Activated B cell treated with CpG ODN at 0.5 μM for 24 hours (primary cell): ENCODE measurements at places on chromosomes 6 and 20.

GRCh38 chr6:3324262-3324942 lies 65.7 kb downstream of the PSMG4 start:
- no peak for DNase-seq

- no peak for DNase-seq
These were observed 1.2 kb downstream of the DDX43 start for GRCh38 chr6:73395875-73396274.

- DNase-seq: no peak
These were observed 25.5 kb downstream of the PDE10A start for GRCh38 chr6:165637586-165637985.

DNA sequence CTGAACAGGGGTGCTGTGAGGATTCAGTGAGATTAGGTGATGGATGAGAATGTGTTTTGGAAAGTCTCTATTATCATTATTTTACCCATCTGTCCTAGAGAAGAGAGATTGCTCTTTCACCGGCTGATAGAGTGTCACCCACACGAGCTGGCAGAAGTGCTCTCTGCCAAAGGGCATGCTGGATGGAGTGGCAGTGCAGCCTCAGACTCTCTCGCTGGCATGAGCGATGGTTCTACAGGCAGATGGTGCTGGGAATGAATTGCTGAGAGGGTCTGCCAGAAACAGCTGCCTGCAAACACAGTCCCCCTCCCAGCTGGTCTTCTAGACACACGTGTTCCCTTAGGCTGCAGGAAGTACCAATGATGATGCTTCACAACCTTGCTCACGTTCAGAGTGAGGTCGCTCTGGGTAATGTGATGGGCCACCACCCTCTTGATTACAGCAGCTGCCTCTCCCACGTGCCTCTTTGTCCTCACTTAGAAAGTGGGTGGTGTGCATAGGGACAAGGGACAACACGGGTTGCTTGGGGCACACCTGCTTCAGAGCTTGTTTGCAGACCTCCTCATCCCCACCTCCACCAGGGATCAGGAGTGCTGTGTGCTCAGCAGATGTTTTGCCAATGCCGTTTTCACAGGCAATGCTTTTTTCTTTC lies 84.7 kb downstream of the FOXA2 start:
- DNase-seq: no peak

GRCh38 chr6:27312146-27312949 lies at the start of gene POM121L2:
POM121L2 (minus strand) TSS chr6:27312273; CDS start chr6:27312170, 103 bp downstream.
- peak; percentile 53 for DNase-seq

- no peak for DNase-seq
These were observed 28.4 kb upstream of the GSTA3 start for GRCh38 chr6:52937908-52938307.

- DNase-seq: no peak
These were observed 259.6 kb downstream of the BCKDHB start for GRCh38 chr6:80366051-80366450.
